Progenitor cell of endocrine pancreas (in vitro differentiated cells): ENCODE measurements at places on chromosomes 4 and X. TPM values are rescaled to one million over a fixed set of nuclear protein-coding genes. Genes with fewer than 3 reads are reported as not detected.

TCEAL7 gene
- 4.9 and 5.1 TPM in 2 replicates for total RNA-seq

PDK3 gene
- total RNA-seq: 43.7 and 45.4 TPM in 2 replicates

ETDB gene
- not detected in 2 replicates for total RNA-seq

GRCh38 chr4:56768763-56769162, 52.7 kb downstream of the SPINK2 start:
- H3K4me1 ChIP-seq: no peaks in the 10 kb centered on the region
- no peaks in the 10 kb centered on the region for H3K27me3 ChIP-seq
- H3K36me3 ChIP-seq: no peaks in the 10 kb centered on the region
- no peak for DNase-seq
- no peak overlapping the region for H3K27ac ChIP-seq

DNA sequence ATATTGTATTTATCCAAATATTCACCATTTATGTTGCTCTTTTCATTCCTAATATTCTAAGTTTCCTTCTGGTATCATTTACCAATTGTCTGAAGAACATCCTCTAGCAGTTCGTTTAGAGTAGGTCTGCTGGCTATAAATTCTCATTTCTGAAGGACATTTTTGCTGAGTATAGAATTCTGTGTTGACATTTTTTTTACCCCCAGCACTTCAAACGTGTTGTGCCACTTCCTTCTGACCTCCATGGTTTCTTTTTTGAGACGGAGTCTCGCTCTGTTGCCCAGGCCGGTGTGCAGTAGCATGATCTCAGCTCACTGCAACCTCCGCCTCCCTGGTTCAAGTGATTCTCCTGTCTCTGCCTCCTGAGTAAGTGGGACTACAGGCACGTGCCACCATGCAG, 26.4 kb downstream of the JADE3 start:
- no peak overlapping the region for H3K27ac ChIP-seq
- H3K36me3 ChIP-seq: peaks cover 10% of the 10 kb centered on the region
- H3K27me3 ChIP-seq: no peaks in the 10 kb centered on the region
- DNase-seq: no peak
- no peak overlapping the region for H3K4me3 ChIP-seq
- peaks cover 7% of the 10 kb centered on the region for H3K4me1 ChIP-seq

DNA sequence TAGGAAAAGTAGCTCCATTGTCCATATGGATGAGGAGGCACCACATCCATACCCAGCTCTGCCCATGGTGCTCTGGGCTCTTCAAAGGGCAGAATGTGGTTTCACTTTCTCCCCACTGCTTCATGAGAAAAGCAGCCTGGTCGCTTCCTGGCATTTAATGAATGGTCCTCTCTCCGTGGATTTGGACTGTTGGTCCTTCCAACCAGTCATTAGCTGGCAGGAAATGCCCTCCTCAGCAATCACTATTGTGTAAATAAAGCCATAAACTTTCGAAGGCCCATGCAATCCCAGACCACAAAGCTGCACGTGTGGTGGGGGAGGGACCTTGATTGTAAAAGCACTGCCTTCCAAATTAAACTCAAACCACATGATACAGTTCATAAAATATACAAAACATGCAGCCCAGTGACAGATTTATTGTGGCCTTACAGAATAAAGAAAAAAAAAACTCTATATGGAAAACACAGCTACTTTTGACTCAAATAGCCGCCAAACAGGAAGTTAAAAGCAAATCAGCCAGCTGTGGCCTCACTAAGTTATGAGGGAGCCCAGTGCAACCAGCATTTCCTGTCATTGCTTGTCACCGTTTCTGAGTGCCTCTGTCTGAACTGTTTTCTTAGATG, 8.1 kb downstream of the MBNL3 start:
- H3K4me3 ChIP-seq: no peak overlapping the region
- H3K4me1 ChIP-seq: peaks cover 34% of the 10 kb centered on the region
- no peaks in the 10 kb centered on the region for H3K36me3 ChIP-seq
- H3K27me3 ChIP-seq: no peaks in the 10 kb centered on the region

GRCh38 chr4:143390764-143391163, 54.1 kb downstream of the GAB1 start:
- DNase-seq: no peak
- H3K4me1 ChIP-seq: peaks cover 28% of the 10 kb centered on the region
- no peak overlapping the region for H3K27ac ChIP-seq
- H3K27me3 ChIP-seq: no peaks in the 10 kb centered on the region

GRCh38 chr4:171985129-171985528, 171.9 kb downstream of the GALNTL6 start:
- no peak overlapping the region for H3K4me3 ChIP-seq
- no peaks in the 10 kb centered on the region for H3K27me3 ChIP-seq
- peaks cover 1% of the 10 kb centered on the region for H3K4me1 ChIP-seq
- DNase-seq: no peak
- H3K36me3 ChIP-seq: no peaks in the 10 kb centered on the region
- H3K27ac ChIP-seq: no peak overlapping the region

DNA sequence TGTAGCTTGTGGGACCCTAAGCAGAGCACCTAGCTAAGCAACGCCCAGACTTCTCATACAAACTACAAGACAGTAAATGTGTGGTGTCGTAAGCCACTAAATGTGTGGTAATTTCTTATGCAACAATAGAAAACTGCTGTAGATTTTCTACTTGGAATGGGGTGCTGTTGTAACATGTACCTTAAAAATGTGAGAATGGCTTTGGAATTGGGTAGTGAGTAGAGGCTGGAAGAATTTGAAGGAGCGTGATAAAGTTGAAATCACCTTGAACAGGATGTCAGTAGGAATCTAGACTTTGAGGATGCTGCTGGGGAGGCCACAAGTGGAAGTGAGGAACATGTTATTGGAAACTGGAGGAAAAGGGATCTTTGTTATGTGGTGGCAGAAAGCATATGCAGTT, 43.2 kb upstream of the FUNDC1 start:
- no peaks in the 10 kb centered on the region for H3K4me1 ChIP-seq
- H3K27ac ChIP-seq: no peak overlapping the region
- no peak for DNase-seq
- H3K36me3 ChIP-seq: no peaks in the 10 kb centered on the region
